ENCODE measurements at places on chromosomes 16 and 17.
A peak's percentile ranks its signal among the peaks of the same experiment; 100 is the strongest.

GRCh38 chr17:37148156-37148555 is 199.4 kb downstream of the AATF start:
- DNase-seq, result no peak

GRCh38 chr16:71628810-71629209 is 2.8 kb downstream of the MARVELD3 start:
- DNase-seq, result peak; percentile 49

GRCh38 chr17:60604686-60605334 is 4.8 kb downstream of the PPM1D start:
- DNase-seq, result no peak

DNA sequence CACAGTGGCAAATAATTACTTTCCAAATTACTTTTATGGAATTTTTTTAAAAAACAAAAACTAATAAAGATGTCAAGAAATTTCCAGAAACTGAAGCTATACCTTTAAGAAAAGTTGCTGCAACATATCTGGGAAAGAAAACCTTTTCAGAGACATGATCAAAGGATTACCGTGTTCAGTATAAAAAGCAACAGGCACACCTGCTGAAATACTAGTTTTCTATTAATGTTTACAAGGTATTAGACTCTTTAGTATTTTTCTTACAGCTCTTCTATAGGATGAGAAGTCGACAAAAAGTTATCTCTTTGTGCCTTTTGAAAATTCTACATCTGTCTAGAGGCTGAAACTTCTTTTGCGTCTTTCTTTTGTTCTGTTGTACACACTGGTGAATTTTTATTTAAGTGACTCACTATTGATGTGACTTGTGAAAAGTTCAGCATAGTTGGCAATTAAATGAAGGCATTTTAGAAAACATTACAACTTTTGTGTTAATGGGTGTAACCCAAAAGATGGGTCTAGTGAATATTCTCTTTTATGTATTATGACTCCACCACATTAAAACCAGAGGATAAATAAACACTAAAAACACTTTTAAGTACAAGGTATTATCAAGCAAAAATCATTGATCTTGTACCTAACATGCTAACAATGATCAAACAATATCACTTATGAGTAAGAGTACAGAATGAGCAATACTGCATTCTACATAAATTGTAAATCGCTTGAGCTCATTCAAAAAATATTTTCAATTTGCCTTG is 23.8 kb downstream of the NACA2 start:
- no peak for DNase-seq

DNA sequence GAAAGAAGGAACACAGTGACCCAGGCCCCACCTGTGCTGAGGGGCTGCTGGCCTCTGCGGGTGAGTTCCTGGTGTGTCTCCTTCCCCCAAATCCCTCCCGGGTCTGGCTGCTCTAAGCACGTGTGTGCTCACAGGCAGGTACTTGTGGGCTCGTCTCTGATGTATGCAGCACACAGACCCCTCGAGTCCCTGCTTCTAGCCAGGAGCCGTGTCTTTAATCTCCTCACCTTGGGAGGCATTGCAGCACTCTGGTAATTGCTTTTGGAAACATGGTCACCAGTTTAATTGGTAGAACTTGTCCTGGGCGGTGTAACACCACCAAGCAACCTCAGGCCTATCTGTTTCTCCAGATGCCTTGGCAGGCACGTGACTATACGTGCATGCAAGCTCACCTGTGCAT is 8.8 kb upstream of the RPL38 start:
- DNase-seq, result peak; percentile 38

- peak; percentile 84 for DNase-seq
Observed at GRCh38 chr17:17884391-17885357, 47.9 kb upstream of the SREBF1 start.

GRCh38 chr16:65305266-65305959 is 183.6 kb upstream of the CDH11 start:
- no peak for DNase-seq

DNA sequence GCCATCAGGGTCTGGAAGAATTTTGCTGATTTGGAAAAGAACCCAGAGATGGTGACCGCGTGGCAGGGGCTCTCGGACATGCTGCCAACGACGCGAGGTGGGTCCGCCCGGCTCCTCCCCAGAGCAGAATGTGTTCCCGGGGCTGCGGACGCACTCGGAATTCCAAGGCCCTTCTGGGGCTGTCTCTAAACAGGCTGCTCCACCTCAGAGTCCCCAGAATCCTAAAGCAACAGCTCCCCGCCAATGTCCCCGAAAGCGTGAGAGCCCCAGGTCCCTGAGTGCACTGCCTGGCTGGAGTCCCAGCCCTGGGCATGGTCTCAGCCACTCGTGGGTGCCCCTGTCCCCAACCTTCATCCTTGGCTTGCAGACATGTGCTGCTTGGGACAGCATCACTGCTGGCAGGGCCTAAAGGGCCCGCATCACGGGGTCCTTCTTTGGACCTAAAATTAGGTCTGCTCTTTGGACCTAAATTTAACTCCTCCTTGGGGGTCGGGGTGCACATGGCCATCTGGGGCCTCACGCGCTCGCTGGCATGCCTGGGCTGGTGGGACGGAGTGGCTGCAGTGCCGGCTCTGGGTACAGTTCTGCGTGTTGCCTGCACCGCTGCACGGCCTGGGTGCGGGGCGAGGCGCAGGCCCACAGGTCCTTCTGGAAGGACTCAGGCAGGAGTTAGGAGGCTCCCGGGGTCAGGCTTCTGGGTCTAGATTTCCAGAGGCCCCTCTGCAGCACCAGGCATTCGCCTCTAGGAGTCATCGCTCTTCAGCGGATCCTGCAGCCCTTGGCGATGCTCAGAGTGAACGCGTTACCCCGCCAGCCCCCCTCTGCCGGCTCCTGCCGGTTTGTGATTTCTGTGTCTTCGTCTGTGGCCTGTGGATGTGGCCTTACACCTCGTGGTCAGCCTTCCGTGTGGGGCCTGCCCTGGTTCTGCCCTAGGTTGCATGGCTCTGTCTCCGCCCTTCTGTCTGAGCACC is 41.9 kb upstream of the CHMP6 start:
- peak; percentile 81 for DNase-seq
